ENCODE measurements at places on chromosomes 5 and 9.

GRCh38 chr5:97550818-97551217 lies 367.8 kb upstream of the RIOK2 start:
- DNase-seq: no peak

DNA sequence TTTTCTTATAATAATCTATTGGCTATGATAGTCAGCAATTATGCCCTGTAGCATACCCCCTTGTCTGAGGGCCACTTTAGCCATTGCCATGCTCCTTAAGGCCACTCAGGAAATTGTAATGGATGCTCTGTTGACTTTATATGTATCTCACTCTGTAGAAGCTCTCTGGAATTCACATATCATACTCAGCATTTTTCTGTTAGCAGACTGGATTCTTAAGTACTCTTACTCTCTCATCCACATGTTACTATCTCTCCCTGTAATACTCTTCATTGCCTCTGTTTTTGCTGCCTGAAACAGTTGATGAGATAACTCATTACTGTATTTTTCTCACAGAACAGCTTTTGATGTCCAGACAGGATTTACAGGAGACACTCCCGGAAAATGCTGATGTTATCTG lies 24.2 kb downstream of the TMEM232 start:
- no peak for DNase-seq

GRCh38 chr9:81112627-81113452 lies 576.5 kb downstream of the TLE1 start:
- DNase-seq: no peak

DNA sequence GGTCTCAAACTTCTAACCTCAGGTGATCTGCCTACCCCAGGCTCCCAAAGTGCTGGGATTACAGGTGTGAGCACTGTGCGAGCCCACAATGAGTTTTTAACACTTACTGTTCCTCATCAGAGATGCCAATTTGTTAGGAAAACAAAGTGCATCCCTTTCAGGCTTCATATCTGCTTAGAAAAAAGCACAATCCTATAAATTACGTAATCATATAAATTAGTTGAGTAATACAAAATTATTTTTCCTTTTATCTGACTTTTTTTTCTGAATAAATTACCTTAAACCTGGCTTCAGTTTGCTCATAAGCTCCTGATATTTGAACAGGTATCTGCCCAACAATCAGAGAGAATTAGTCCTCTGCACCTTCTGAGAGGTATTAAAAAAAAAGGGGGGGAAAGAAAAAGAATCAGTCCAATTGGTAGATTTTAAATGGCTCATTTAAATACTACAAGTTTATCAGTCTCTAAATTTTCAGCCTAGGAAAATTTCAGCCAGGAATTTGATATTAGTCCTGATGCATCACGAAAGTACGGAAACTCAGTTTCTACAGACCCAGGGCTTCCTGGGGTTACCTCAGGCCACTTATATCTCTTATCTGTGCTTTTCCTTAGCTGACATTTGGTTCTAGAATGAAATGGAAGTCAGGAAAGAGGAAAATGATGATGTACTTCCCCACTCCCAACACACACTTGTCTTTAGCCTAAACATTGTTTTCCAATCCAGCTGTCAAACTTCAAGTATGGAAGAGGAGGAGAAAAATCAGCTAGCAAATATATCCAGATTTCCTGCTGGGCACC lies 26.8 kb downstream of the ITGA1 start:
- DNase-seq: no peak

DNA sequence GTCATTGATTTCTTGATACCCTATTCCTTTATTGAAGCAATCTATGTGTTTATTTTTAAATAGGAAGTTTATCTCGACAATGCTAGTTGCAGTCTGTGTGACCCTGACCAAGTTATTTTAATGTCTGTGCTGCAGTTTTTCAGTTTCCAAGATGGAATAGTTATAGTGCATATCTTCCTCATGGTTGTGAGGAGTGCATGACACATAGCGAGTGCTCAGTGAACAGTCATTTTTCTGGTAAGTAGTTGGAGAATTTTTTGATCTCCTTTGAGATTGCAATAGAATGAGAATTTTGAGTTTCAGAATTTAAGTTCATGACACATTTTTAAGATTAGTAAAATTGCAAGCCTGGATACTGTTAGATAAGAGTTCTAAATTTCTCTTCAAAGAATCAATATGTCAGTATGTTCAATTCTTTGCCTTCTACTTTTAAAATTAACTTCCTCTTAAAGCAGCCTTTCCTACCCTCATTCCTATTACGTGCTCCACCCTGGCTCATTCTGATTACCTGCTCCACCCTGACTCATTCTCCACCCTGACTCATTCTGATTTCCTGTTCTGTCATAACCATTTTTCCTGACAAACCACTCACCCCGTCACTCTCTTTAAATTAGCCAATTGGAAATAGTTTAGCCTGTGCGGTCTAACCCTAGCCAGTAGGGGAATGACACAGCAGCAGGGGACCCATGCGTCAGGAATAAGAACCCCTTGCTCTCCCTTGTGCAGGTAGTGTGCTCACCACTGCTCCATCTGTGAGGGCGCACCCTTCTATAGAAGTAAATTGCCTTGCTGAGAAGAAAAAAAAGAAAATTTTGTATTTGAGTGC lies 30.7 kb downstream of the SPIN1 start:
- DNase-seq: no peak

DNA sequence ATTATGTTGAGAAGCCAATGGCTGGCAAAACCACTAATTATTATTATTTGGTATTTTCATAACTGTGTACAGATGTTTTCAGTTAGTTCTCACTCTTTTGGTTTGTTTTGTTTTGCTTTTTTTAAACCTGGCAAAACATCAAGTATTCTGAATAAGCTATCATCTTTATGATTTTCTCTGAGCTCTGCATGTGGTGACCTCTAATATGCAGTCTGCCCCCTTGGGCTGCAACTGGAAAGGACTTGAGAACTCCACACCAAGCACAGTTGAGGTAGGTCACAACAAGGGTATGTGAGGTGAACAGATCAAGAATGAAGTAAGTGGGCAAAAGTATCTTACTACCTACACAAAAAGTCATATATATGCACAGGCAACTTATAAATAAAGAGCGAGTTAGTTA lies 202.2 kb downstream of the NFIB start:
- DNase-seq: no peak

DNA sequence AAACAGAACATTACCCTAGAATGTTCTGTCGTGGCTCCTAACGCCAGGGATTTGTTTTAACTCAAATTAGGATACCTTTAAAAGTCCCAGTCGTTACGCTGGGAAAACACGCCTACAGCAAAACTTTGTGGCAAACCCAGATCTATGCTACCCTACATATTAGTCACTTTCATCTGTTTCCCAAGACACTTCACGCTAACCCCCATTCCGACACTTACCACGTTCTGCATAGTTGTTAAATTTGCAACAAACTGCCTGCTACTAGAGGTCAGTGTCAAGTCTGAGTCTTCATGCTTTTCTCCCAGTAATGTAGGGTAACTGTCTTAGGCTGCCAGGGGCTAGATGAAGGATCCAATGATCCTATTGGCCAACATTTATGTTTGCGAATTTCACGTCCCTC lies 140.3 kb downstream of the RASEF start:
- no peak for DNase-seq

- DNase-seq: no peak
Measured at GRCh38 chr9:135774794-135775525, 73.0 kb downstream of the KCNT1 start.

DNA sequence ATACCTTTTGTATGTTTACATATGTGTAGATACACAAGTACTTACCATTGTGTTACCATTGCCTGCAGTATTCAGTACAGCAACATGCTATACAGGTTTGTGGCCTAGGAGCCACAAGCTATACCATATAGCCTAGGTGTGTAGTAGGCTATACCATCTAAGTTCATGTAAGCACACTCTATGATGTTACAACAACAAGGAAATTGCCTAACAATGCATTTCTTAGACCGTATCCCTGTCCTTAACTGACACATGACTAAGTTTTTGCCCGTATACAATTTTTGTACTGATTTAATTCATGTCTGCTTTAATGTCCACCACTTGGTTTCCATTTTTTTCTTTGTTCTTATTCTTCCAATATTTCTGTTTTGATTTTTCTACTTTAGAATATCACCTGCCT lies 18.5 kb downstream of the TNPO1 start:
- DNase-seq: no peak

- no peak for DNase-seq
Measured at GRCh38 chr5:151104795-151105194, 24.0 kb upstream of the TNIP1 start.

GRCh38 chr9:121972501-121972981 lies 120.6 kb downstream of the TTLL11 start:
- DNase-seq: no peak

GRCh38 chr9:109459423-109459822 lies 38.7 kb downstream of the PTPN3 start:
- no peak for DNase-seq

DNA sequence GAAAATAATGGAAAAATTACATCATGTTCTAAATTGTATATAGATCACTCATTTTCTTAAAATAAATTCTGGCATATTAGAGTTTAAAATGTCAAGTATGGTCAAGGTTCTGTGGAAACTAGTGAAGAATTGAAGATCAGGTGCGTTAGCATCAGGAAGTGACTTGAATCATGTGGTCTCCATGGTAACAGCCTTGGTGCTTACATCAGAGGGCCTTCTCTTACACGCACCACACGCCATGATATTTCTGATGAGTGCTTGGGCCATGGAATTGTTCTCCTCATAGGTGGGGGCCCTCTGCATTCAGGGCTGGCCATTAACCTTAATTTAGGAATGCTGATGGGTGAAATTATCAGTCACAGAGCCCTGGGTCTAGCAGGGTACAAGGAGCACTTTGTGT lies 288.1 kb upstream of the EFNA5 start:
- no peak for DNase-seq

- DNase-seq: no peak
Measured at GRCh38 chr5:133222521-133222920, 170.7 kb downstream of the HSPA4 start.

- no peak for DNase-seq
Measured at GRCh38 chr9:38350529-38350928, 42.0 kb upstream of the ALDH1B1 start.

GRCh38 chr5:147234825-147235635 lies at the start of gene STK32A:
TSS of gene STK32A (plus strand) at chr5:147235026. CDS start at chr5:147239635, 4,609 bp downstream.
- DNase-seq: no peak

DNA sequence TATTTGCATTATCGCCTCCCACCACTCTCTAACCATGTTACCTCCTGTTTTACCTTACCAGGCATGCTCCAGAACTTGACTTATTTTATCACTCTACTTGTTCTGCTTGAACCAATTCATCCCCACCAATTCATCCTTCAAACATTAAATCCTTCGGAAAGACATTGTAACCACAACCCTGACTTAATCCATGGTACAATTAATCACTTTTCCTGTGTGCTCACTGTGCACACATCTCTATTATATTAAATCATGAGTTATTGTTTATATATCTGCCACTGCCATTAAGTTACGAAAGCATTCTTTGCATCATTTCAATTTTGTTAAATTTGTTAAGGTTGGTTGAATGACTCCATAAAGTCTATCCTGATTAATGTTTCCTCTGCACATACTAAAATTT lies 7.4 kb upstream of the C5orf46 start:
- DNase-seq: no peak

GRCh38 chr5:20605732-20606525 lies 617.9 kb upstream of the CDH18 start:
- DNase-seq: no peak

- DNase-seq: no peak
Measured at GRCh38 chr9:93960221-93960970, 5.2 kb upstream of the BARX1 start.

DNA sequence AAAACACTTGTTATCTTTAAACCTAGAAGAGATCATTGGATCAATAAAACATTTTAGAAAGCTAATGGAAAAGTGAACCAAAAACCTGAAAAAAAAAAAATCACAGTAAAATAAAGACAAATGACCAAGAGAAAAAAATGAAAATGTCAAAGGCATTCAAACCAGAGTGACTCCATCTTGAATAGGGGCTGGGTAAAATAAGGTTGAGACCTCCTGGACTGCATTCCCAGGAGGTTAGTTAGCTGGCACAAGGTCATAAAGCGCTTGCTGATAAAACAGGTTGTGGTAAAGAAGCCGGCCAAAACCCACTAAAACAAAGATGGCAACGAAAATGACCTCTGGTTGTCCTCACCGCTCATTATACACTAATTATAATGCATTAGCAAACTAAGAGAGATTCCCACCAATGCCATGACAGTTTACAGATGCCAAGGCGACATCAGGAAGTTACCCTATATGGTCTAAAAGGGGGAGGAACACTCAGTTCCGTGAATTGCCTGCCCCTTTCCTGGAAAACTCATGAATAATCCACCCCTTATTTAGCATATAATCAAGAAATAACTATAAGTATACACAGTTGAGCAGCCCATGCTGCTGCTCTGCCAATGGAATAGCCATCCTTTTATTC lies 116.7 kb upstream of the NEK6 start:
- no peak for DNase-seq

- DNase-seq: no peak
Measured at GRCh38 chr9:98977246-98977714, 33.6 kb downstream of the COL15A1 start.

DNA sequence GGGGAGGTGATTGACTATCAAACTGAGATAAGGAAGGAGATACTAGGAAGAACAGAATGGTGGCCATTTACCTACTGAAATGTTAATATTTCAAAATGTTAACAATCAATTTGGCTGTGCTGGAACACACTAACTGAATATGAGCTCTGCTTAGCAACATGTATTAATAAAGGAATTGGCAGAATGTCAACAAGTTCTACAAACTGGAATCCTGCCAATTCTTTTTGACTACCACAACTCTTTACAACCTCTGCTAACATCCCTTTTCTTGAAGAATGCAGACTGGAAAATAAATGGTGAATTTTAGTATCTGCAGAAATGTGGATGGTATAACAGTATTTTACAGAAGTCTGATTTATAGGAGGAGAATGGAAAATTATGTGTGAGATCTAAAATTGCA lies 446.4 kb downstream of the ISL1 start:
- no peak for DNase-seq

DNA sequence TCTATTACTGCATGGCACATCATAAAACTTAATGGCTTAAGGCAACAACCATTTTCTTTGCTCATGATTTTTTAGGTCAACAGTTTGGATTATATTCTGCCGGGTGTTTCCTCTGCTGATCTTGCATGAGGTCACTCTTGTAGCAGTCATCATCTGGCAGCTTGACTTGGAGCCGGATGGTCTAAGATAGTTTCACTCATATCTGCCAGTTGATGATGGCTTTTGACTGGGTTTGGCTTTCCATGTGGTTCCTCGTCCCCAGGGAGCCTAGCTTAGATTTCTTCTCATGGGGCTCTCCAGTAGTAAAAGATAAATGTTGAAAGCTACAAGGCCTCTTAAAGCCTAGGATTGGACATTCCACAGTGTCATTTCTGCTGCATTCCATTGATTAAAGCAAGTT lies 27.4 kb downstream of the LNPEP start:
- DNase-seq: no peak

DNA sequence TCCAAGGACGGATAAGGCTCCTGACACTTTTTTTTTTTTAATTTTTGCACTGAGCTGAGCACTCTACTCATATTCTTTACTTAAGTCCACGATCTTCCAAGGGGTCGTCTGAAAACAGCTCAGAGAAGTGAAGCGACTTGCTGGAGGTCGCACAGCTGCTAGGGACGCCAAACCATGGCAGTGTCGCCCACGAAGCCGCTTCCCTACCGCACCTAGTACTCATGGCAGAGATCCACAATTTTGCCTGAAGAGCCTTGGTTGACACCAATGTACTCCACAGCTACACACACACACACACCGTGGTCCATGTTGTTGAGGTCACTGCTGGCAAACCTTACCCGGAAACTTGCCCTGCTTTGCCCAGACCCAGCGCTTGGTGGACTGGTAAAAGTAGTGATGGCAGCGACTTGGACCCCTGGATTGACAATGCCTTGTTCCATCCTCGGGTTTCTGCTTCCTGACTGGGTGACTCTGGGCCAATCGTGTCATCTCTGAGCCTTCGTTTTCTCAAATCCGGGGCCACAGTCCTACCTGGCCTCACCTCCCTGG lies 521 bp upstream of the SLIT3 start:
- no peak for DNase-seq

All from CD4-positive, alpha-beta T cell (primary cell).